ENCODE measurements at places on chromosomes 3 and 15. TPM values are rescaled to one million over a fixed set of nuclear protein-coding genes. Genes with fewer than 3 reads are reported as not detected.

- DNase-seq: no peak
Measured at GRCh38 chr15:100461049-100461448, 67.7 kb downstream of the CERS3 start.

The PLIN1 gene
- total RNA-seq: 37.4 TPM

The LTF gene
- 5.0 TPM for total RNA-seq

The SCN11A gene
- total RNA-seq: 0.11 TPM

The GOLGA8T gene
- not detected for total RNA-seq

- peak; percentile 63 for DNase-seq
Measured at GRCh38 chr15:77025083-77025901, 30.4 kb downstream of the PSTPIP1 start.

DNA sequence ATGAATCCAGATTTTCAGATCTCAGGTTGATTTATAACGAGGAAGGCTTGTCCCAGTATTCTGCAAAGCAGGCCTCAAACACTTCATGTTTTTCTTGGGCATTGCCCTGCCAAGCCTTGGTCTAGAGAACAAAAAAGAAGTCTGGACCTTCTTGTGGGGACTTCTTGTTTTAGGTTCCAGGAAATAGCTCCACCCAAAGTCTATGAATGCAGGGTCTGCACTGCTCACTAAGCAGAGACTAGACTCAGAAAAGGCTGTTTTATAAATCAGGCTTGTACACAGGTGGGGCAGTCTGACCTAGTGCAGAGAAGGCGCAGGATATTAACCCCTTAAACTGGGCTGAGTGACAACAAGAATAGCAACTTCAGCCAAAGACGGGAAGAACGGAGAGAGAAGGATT is 44.3 kb downstream of the GLB1 start:
- DNase-seq: no peak

The ACP3 gene
- total RNA-seq: 71.7 TPM

The RBPMS2 gene
- total RNA-seq: 0.68 TPM

The PTPN9 gene
- 24.5 TPM for total RNA-seq

- no peak for DNase-seq
Measured at GRCh38 chr15:35929740-35930444, 383.9 kb upstream of the DPH6 start.

DNA sequence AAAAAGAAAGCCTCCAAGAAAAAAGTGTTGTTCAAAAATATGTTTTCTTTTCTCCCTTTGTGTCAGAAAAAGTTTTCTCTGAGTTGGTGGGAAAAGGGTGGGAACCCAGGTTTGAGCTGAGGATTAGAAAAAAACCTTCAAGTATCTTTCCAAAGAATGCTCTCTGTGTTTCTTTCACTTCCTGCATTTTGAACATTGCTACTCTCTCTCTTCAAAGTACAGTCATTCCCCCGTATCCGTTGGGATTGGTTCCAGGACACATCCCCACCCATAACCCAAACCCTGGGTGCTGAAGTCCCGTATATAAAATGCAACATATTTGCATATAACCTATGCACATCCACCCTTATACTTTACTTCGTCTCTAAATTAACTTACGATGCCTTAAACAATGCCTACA is 139.6 kb downstream of the TMCO5A start:
- DNase-seq: no peak

The ADAMTS9 gene
- 32.8 TPM for total RNA-seq

DNA sequence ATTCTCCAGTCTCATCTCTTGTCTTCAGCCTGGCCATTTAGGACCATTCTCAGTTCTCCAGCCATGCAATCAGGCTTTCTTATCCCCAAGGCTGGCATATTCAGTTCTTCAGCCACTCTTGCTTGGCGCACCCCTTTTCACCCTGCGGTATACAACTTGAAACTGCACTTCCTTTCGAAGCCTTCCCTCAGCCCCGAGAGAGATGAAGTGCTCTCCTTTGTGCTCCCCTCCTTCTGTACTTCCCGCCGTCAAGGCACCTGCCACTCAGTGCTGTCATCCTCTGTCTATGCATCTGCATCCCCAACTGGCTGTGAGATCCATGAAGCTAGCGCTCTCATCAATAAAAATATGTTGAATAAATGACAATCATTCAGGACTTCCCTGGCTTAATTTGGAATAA is 45.7 kb downstream of the MORC1 start:
- no peak for DNase-seq

DNA sequence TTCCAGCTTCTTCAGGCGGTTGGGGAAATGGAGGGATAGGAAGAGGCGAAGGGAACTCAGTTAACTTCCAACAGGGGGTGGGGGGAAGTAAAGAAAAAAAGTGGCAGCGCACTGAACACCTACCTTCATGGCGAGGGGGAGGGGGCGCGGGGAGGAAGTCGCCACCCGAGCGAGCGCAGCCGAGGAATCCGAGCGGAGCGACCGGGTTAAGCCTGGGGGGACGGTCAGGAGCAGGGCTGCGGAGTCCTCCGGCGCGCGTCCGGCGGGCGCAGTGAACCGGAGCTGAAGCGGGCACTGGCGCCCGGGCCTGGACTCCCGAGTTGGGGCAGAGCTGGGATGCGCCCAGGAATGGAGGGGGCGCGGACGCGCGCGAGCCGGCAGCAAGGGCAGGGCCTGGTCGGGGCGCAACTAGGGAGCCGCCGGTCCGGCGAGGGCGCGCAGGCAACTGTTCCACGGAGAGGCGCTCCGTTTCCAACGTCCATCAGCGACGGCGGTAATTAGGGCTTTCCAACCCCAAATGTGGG is at the start of gene WNT5A:
Gene WNT5A, minus strand, starts transcription at position 450 of the 524 bp plus-strand sequence. Its CDS starts 321 bp downstream, at position 129.
- DNase-seq: no peak

The PLA2G4F gene
- total RNA-seq: 311 TPM

The ZIC1 gene
- total RNA-seq: 3.9 TPM

GRCh38 chr3:184808021-184808420 is 3.9 kb upstream of the VPS8 start:
- DNase-seq: no peak

The HERC2 gene
- total RNA-seq: 79.8 TPM

GRCh38 chr3:113211330-113212149 is at the start of gene BOC:
Gene BOC (plus strand): TSS chr3:113211557. CDS start chr3:113249803, 38,246 bp downstream.
- DNase-seq: no peak

DNA sequence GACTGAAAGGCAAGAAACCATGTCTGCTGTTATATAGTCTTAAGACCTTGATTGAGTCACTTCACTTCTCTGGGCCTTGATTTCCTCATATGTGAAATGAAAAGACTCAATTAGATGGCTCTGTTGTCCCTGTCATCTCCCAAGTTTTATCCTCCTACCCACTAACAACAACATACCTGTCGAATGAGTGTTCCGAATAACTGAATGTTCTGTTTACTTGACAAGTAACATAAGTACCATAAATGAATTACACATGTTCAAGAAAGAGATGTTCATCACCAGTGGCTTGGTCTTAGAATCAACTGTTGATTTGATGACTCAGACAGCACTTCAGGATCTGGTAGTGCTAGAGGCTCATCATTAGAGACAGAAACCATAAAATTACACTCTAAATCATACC is 311.7 kb downstream of the VPS13C start:
- no peak for DNase-seq

The LRRN1 gene
- 3.9 TPM for total RNA-seq

- no peak for DNase-seq
Measured at GRCh38 chr3:115165701-115166100, 18.6 kb upstream of the ZBTB20 start.

DNA sequence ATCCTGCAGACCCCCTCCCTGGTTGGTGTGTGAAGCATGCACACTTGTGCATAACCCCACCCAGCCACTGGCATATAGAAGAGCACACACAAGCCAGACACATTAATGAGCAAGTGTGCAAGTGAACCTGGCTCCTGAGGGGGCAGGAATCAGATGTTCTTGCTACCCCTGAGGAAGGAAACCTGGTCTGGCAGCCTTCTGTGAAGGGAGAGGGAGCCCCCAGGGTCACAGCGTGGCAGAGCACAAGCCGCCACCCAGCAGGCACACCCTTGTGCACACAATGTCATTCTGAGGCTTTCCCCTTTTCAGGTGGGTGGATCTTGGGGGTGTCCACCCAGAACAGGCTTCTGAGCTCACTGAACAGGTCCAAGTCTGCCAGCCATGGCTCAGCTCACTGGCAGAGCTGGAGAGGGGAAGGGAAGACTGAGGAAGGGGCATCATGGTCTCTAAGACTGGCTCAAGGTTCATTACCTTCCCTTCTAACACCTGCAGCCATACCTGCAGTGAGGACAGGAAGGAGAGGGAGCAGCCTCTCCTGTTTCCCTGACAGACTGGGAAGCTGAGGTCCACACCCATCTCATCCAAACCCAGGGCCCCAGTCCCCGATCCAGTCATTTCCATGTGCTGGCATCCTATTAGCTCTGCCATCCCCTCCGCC is 31.6 kb upstream of the SEMA3F start:
- DNase-seq: peak; percentile 42
